ENCODE measurements at places on chromosomes 6 and 20.

DNA sequence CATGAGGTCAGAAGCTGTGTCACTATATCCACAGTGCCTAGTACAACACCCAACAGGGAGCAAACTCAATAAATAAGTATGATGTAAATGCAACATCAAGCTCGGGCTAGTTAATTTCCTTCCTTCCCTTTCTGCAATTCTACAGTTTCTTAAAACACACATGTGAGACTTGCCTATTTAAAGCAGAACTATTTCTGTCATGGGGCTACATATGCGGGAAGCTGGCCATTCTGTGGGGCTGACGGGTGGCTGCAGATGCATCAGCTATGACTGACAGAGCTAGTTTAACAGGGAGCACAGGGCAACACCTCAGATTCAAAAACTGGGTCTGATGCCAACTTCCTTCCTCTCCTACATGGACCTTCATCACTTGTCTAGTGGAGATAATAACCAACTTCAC lies 118.1 kb upstream of the ENPP5 start:
- H3K4me3 ChIP-seq, result no peak overlapping the region
- no peak overlapping the region for H3K27ac ChIP-seq
- H3K27me3 ChIP-seq, result no peaks in the 10 kb centered on the region
- peak; percentile 37 for DNase-seq
- peaks cover 42% of the 10 kb centered on the region for H3K4me1 ChIP-seq

DNA sequence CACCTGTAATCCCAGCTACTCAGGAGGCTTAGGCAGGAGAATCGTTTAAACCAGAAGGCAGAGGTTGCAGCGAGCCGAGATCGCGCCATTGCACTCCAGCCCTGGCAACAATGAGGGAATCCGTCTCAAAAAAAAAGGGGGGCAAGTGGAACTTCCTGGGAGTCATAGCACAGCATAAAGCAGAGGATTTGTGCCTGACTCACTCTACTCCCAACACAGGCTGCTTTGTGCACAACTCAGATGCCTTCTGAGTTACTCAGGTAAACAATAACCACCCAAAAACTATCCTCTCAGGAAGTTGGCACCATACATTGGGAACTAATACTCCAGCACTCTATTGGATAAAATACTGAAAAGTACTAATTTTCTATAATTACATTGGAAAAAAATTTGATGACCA lies 2.5 kb upstream of the TMEM244 start:
- no peak for DNase-seq
- H3K27ac ChIP-seq, result no peak overlapping the region
- H3K4me3 ChIP-seq, result no peak overlapping the region

DNA sequence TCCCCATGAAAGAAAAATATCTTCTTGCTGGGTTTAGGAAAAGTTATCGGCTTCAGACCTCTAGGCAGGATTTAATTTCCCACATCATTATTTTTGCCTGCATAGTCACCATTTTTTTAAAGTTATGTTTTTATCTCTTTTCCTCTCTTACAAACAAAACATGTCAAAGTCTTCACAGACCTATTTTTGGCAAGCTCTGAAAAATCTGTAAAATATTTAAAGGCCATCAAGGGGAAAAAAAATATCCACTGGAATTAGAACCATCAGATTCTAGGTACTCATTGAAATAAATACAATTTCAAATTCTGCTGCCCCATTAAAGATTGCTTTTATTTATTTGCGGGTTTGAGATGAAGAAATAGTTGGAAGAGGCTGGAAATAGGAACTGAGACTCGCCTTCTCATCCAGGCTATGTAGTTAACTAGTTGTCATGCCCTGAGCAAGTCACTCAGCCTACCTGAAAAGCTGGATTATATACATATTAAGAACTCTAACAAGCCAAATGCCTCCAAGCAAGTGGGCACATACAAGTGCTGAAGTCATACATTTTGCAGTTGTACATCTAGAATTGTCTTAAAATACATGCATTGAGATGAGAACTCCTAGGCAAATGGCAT lies 101.7 kb upstream of the SASH1 start:
- H3K27ac ChIP-seq, result peak overlapping the region; percentile 36
- no peak overlapping the region for H3K4me3 ChIP-seq
- H3K36me3 ChIP-seq, result no peaks in the 10 kb centered on the region
- H3K27me3 ChIP-seq, result no peaks in the 10 kb centered on the region
- peaks cover 12% of the 10 kb centered on the region for H3K4me1 ChIP-seq

GRCh38 chr6:47254051-47254450 lies 55.7 kb downstream of the TNFRSF21 start:
- no peak overlapping the region for H3K4me3 ChIP-seq
- H3K4me1 ChIP-seq, result no peaks in the 10 kb centered on the region
- no peaks in the 10 kb centered on the region for H3K27me3 ChIP-seq
- H3K36me3 ChIP-seq, result no peaks in the 10 kb centered on the region

DNA sequence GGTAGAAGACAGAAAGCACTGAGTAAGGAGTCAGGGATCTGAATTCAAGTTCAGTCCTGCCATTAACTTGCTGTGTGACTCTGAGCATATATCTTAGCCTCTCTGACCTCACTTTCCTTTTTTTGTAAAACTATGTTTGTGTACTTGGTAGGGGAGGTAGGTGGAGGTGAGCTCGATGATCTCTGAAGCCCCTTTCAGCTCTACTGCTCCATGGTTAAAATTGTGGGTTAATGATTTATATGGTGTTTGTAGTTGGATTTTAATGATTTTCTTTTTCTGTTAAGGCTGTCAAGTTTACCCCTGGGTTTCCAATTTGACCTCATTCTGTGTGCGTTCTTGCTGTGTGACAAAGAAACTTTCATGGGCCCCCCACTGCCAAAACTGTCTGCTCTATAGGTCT lies 124.1 kb downstream of the CD164 start:
- no peak overlapping the region for H3K4me3 ChIP-seq
- no peak for DNase-seq
- H3K4me1 ChIP-seq, result no peaks in the 10 kb centered on the region
- H3K27ac ChIP-seq, result no peak overlapping the region

- no peak for DNase-seq
- H3K36me3 ChIP-seq, result no peaks in the 10 kb centered on the region
- H3K27ac ChIP-seq, result no peak overlapping the region
- H3K4me1 ChIP-seq, result no peaks in the 10 kb centered on the region
- no peak overlapping the region for H3K4me3 ChIP-seq
- no peaks in the 10 kb centered on the region for H3K27me3 ChIP-seq
These were observed 6.9 kb upstream of the RAET1E start for GRCh38 chr6:149904661-149905370.

GRCh38 chr6:117345292-117345610 lies 79.9 kb downstream of the VGLL2 start:
- no peak for DNase-seq
- no peak overlapping the region for H3K4me3 ChIP-seq
- H3K27ac ChIP-seq, result no peak overlapping the region

DNA sequence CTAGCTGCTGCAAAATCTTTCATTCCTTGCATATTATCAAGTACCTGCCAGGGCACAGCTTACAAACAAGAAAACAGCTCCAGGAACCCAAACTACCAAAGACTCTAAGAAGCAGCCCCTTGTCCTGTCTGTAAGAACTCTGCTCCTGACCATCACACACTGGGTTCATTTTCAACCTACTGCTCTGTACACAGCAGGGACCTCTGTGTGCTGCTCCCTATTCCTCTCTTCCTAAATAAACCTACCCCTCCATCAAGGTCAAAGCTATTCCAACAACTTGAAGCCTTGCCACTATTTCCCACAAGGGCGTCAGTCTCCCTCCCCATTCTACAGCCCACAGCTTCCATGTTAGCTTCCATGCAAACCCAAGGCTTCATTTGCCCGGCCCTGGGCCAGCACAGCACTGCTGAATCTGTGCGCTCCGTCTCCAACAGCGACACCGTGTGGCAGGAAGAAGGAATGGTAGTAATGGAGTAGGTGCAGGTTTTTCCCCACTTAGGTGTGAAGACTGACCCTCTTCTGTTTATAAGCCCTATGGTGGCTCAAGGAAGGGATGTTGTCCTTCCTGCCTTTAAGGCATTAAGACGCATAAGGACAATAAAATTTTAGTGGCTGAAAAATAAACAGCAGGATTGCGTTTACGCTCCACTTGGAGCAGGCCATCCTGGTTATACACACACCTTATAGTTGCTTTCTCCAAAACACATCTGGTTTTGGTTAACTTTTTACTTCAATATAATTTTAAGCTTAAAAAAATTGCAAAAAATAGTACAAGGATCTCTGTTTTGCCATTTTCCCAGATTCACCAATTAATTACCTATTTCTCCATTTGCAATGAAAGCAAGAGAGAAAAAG lies 115.2 kb upstream of the NXT1 start:
- H3K27ac ChIP-seq, result no peak overlapping the region
- no peaks in the 10 kb centered on the region for H3K36me3 ChIP-seq
- H3K4me3 ChIP-seq, result no peak overlapping the region
- H3K4me1 ChIP-seq, result no peaks in the 10 kb centered on the region
- no peaks in the 10 kb centered on the region for H3K27me3 ChIP-seq
- peak; percentile 76 for DNase-seq

GRCh38 chr20:17648791-17649730 lies 33.0 kb downstream of the RRBP1 start:
- no peak for DNase-seq
- H3K4me1 ChIP-seq, result peaks cover 50% of the 10 kb centered on the region
- H3K27ac ChIP-seq, result no peak overlapping the region
- H3K36me3 ChIP-seq, result no peaks in the 10 kb centered on the region
- no peaks in the 10 kb centered on the region for H3K27me3 ChIP-seq

DNA sequence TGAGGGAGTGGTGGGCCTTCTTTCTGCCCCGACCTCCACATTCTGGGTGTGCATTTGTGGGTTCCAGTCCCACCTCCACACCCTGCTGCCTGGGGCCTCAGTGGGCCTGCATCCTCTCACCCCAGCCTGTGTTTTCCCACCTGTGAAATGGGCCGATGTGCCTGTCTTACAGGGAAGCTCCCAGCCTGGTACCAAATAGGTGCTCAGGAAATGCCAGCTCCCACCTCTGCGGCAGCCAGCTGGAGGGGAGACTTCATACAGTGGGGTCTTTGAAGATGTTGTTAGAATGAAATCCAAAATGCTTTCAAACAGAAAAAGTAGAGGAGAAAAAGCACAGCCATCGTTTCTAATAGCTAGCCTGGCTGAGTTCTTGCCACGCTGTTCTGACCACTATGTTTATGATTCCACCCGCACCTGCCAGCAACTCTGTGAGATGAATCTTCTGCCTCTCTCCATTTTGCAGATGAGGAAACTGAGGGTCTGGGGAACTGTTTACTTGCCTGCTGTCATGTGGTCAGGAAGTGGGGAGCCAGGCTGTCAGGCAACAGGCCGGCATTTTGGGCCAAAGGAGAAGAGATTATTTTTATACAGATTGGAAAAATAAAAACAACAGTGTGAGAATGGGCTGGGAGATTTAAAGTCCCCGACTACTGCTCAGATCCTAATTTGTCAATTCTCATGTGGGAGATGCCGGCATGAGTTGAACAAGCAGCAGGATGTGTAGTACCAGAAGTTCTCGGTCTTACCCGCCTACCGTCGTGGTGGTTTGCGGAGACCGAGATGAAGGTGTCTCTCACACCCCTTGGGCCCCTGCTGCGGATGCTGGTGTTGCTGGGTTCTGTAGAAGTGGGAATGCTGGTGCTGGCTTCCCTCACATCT lies 4.6 kb downstream of the TMEM181 start:
- no peaks in the 10 kb centered on the region for H3K36me3 ChIP-seq
- no peak overlapping the region for H3K4me3 ChIP-seq
- H3K27me3 ChIP-seq, result no peaks in the 10 kb centered on the region
- DNase-seq, result no peak
- H3K4me1 ChIP-seq, result peaks cover 21% of the 10 kb centered on the region

GRCh38 chr6:132498638-132499037 lies 14.3 kb downstream of the STX7 start:
- no peak overlapping the region for H3K27ac ChIP-seq
- no peak for DNase-seq
- no peak overlapping the region for H3K4me3 ChIP-seq
- H3K36me3 ChIP-seq, result peaks cover 68% of the 10 kb centered on the region

- no peak overlapping the region for H3K4me3 ChIP-seq
- H3K36me3 ChIP-seq, result no peaks in the 10 kb centered on the region
- H3K4me1 ChIP-seq, result peaks cover 11% of the 10 kb centered on the region
- peak; percentile 75 for DNase-seq
- H3K27ac ChIP-seq, result no peak overlapping the region
These were observed 4.6 kb downstream of the MEA1 start for GRCh38 chr6:43009124-43009523.

- no peak for DNase-seq
- no peaks in the 10 kb centered on the region for H3K36me3 ChIP-seq
- H3K4me3 ChIP-seq, result no peak overlapping the region
- no peak overlapping the region for H3K27ac ChIP-seq
- no peaks in the 10 kb centered on the region for H3K27me3 ChIP-seq
- no peaks in the 10 kb centered on the region for H3K4me1 ChIP-seq
These were observed 178.8 kb upstream of the PMEPA1 start for GRCh38 chr20:57888591-57888990.

- H3K4me3 ChIP-seq, result peak overlapping the region; percentile 94
- H3K27me3 ChIP-seq, result no peaks in the 10 kb centered on the region
- H3K4me1 ChIP-seq, result peaks cover 16% of the 10 kb centered on the region
- H3K36me3 ChIP-seq, result peaks cover 24% of the 10 kb centered on the region
- DNase-seq, result peak; percentile 70
These were observed 1.1 kb downstream of the JAG1 start for GRCh38 chr20:10672624-10673127.

GRCh38 chr20:1263853-1264252 lies 2.2 kb upstream of the SNPH start:
- H3K4me1 ChIP-seq, result peaks cover 19% of the 10 kb centered on the region
- H3K4me3 ChIP-seq, result no peak overlapping the region
- H3K27me3 ChIP-seq, result peaks cover 19% of the 10 kb centered on the region
- DNase-seq, result no peak
- H3K36me3 ChIP-seq, result no peaks in the 10 kb centered on the region

GRCh38 chr6:33665957-33666356 lies 44.8 kb downstream of the ITPR3 start:
- H3K27ac ChIP-seq, result no peak overlapping the region
- no peak overlapping the region for H3K4me3 ChIP-seq
- peaks cover 26% of the 10 kb centered on the region for H3K36me3 ChIP-seq
- H3K27me3 ChIP-seq, result no peaks in the 10 kb centered on the region

GRCh38 chr6:73965539-73966029 lies 269.6 kb downstream of the CD109 start:
- H3K4me3 ChIP-seq, result no peak overlapping the region
- H3K27ac ChIP-seq, result peak overlapping the region; percentile 51
- H3K36me3 ChIP-seq, result no peaks in the 10 kb centered on the region
- no peak for DNase-seq
- no peaks in the 10 kb centered on the region for H3K27me3 ChIP-seq
- H3K4me1 ChIP-seq, result no peaks in the 10 kb centered on the region

GRCh38 chr20:32017711-32018251 lies 7.5 kb downstream of the CCM2L start:
- no peak for DNase-seq
- H3K4me1 ChIP-seq, result peaks cover 16% of the 10 kb centered on the region
- H3K27ac ChIP-seq, result no peak overlapping the region
- H3K4me3 ChIP-seq, result no peak overlapping the region
- H3K36me3 ChIP-seq, result no peaks in the 10 kb centered on the region

Data from heart left ventricle (tissue), 16 donors.